ENCODE measurements at places on chromosomes 4 and X.

GRCh38 chrX:13427441-13428052 lies 107.7 kb upstream of the ATXN3L start:
- DNase-seq = no peak

GRCh38 chrX:149682031-149682430 lies 29.8 kb upstream of the MAGEA11 start:
- no peak for DNase-seq

DNA sequence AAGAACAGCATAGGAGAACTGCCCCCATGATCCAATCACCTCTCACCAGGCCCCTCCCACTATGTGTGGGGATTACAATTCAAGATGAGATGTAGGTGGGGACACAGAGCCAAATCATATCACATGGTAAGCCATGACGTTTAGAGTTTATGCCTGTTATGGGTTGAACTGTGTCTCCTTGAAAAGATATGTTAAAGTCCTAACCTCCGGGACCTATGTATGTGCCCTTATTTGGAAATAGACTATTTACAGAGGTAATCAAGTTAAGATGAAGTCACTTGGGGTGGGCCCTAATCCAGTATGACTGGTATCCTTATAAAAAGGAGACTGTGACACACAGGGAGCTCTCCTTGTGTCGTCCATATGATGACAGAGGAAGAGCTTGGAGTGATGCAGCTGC lies 25.2 kb upstream of the SLC2A9 start:
- no peak for DNase-seq

GRCh38 chr4:89640620-89641366 lies 196.2 kb downstream of the SNCA start:
- no peak for DNase-seq

DNA sequence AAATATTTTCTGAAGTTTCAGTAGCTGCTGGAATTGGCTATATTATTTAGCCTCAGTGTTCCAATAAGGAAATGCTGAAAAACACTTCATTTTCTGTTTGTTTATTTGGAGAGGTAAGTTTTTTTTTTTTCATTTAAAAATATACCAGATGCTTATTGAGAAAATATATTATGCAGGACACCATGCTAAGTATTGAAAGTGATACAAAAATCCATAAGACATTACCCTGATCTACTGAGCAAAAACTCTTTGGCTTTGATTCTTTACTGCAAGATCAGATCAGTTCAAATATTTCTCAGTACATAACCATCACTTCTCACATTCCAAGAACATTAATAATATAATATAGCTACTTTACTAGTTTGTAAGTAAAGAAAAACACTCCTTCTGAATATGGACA lies 123.4 kb upstream of the PACRGL start:
- no peak for DNase-seq

- DNase-seq = no peak
Measured at GRCh38 chrX:129741880-129742758, 3.3 kb downstream of the XPNPEP2 start.

DNA sequence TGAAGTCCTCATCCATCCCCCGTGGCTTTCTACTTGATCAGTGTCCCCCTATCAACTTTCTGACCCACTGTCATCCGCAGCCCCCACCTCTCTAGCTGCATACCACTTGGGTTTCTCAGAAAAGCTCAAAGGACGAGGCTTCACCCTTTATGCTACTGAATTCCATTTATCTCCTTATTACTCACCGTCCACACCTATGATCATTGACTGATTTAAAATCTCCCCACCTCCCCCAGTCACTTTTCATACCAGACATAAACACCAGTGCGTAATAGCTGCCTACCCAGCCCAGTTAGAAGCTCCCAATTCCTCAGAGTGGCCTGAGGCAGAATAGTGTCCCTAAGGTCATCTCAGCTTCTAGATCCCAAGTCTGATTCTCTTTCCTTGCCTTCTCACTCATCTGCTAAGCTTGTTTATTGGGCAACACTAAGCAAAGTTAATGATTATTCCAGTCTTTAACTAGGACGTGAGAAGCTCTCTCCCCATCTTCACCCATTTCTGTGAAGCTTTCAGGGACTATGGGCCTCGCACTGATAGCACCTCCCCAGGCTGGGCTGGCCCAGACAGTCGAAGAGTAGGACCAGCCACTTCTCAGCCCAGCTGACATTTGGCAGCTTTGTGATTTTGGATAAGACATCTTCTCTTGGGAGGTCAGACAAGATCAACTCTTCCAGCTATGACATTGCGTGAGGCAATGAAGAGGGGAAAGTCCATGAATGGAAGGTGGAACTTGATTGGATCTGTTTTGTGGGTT lies 7.2 kb upstream of the DDX60L start:
- no peak for DNase-seq

DNA sequence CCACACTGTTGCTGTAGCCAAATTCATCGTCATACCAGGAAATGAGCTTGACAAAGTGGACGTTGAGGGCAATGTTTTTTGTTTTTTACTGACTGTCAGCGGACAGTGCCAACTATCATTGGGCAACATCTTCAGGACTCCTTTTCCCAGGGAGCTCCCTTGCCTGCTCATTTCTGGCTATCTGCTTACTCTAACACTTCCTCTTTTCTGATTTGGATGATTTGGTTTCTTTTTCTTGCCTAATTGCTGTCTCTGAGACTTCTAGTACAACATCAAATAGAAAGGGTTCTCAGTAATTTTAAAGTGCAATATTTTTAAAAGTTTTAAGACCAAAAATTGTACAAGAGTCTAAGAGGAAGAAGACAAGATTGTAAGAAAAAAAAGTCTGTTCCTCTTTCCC lies 92.0 kb upstream of the KLHL4 start:
- DNase-seq = no peak

DNA sequence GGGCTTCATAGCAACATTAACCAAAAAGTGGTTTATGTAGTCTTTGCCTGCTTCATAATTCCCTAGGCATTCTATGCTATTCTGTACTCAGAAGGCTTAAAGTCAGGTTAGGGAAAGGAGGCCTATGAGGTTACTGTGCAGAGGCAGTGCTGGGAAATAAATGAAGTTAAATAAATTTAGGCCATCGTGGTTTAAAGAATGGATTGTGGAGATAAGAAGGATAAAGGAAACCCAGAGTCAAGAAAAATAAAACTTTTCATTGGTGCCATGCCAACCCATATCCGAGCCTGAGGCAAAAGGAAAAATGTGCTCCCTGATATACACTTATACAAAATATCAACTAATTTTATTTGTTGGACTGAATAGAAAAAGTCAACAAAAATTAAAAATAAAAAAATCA lies 70.2 kb downstream of the AR start:
- no peak for DNase-seq

DNA sequence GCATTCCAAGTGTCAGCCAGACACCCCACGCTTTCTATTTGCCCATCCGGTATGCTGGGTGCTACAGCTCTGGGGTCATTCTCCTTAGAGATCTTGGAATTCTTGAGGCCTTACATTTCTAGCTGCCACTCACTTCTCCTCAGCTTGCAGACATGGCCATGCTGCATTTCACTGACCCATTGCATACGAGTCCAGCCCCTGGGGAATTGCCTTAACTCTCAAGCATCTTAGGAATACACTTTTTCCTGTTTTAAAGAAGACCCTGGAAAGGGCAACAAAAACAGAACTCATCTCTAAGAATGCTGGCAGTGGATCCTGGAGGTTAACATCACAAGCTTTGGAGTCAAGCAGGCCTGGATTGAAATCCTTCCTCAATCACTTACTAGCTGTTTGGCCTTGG lies 122.0 kb upstream of the LNX1 start:
- DNase-seq = no peak

DNA sequence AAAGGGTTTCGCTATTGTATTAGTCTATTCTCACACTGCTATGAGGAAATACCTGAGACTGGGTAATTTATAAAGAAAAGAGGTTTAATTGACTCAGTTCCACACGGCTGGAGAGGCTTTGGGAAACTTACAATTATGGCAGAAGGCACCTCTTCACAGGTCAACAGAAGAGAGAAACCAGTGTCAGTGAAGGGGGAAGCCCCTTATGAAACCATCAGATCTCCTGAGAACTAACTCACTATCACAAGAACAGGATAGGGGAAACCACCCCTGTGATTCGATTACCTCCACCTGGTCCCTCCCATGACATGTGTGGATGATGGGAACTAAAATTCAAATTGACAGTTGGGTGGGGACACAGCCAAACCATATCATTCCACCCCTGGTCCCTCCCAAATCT lies 589.5 kb downstream of the CENPC start:
- DNase-seq = no peak

- DNase-seq = no peak
Measured at GRCh38 chrX:101462892-101463291, 22.4 kb upstream of the ARMCX4 start.

DNA sequence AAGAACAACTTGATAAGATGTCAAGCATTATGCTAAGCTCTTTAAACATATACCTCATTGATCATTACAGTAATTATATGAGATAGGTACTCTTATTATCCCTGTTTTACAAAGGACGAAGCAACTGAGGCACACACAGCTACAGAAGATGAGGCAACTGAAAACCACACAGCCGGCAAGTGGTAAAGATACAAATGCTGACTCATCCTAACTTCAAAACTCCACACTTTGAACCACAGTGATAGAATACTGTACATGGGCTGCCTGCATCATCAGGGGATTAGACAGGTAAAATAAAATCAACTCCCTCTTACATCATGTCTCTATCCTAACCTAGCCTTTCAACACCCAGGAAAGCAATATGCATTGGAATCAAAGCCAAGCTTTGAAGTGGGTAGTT lies 47.8 kb downstream of the LHFPL1 start:
- DNase-seq = no peak

DNA sequence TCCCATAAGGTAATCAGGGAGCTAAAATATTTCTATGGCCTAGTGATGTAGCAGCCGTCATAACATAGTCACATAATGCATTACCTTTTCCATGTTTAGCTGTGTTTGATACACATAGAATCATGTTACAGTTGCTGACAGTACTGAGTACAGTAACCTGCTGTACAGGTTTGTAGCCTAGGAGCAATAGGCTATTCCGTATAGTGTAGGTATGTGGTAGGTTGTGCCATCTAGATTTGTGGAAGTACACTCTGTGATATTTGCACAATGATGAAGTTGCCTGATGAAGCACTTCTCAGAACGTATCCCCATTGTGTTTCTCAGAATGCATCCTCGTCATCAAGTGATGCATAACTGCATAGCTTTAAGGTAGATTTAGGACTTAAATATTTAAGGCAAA lies 495.6 kb upstream of the ZFP42 start:
- DNase-seq = no peak

- no peak for DNase-seq
Measured at GRCh38 chr4:5222047-5222446, 170.8 kb downstream of the STK32B start.

DNA sequence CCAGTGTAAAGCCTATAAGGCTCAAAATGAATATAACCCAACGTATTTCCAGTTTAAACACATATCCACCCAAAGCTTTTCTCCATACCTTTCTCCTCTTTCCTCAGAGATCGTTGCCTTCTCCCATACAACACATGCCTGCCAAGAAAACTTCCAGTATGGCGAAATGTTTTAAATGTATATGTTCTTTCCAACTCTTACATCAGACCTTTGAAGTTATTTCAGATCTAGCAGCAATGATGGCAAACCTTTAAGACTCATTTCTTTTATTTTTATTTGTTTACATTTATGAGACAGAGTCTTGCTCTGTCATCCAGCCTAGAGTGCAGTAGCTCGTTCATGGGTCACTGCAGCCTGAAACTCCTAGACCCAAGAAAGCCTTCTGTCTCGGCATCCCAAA lies 265.4 kb downstream of the BMPR1B start:
- no peak for DNase-seq

GRCh38 chrX:16208601-16209000 lies 41.3 kb downstream of the MAGEB17 start:
- DNase-seq = no peak

DNA sequence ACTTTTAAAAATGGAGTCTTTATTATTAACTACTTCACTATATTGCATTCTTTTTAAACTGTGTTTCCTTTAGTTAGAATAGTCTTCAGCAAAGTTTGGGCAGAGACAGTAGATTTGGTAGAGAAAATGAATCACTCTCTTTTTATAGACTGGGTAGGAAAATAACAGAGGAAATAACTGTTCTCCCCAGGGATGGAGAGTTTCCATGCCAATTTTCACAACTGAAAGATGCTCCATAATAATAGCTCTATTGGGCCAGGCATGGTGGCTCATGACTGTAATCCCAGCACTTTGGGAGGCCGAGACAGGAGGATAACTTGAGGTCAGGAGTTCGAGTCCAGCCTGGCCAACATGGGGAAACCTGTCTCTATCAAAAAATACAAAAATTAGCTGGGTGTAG lies 13.1 kb downstream of the HSD17B13 start:
- DNase-seq = no peak

DNA sequence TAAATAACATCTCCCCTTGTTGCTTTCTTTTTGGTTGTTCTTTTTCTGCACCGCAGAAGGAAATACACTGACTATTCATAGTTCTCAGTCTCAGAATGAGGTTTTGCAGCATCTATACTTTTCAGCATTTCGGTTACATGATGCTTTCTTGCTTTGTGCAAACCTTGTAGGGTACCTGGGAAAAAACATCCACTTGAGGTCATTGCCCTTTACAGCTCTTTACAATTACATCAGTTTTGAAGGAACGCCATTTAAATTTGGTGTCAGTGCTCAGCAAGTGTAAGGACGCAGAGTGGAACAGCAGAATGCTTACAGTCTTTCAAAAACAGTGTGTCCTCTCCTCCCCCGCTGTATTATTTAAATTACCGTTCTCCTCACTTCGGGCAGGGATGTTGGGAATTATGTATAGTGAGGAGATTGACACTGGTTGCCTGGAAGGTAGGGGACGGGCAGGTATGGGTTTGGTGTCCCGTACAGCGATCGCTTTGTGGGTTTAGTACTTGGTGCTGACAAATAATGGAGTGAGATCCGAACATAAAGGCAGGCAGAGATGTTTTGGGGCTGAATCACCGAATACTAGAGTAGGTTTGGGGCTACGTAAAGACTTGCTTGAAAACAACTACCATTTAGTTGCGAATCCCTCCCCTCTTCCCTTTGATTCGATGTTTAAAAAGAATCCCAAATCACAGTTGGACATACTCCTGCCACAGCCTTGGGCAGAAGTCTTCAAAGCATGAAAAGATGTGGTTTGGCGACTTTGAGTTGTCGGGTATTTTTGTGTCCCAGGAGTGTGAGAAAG lies 2.0 kb upstream of the NKX3-2 start:
- DNase-seq = no peak

- no peak for DNase-seq
Measured at GRCh38 chr4:186819342-186820086, 95.9 kb upstream of the FAT1 start.

Data from activated CD4-positive, alpha-beta T cell treated with anti-CD3 and anti-CD28 coated beads, Interleukin-2, amount 50 U/mL, for 4 hours (primary cell).